ENCODE measurements at places on chromosomes 6 and 20.
A peak's percentile ranks its signal among the peaks of the same experiment; 100 is the strongest.

DNA sequence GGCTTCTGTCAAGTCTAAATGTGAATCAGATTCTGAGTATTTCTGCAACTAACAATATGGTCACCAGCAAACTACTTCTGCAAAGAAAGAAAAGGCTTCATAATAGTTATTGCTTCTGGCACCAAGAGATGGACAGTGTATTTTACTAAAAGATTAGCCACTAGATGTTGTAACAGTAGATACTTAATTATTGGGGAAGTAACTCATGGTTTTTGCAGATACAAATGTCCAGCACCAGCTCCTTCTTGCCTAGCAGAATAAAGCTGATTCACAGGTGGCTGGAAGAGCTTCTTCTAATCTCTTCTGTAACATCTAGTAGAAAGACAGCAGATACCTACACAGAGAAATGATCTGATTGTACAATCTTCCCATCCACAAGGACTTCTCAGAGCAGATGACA is 21.2 kb downstream of the ATXN1 start:
- DNase-seq: peak; percentile 28

- DNase-seq: peak; percentile 69
Measured at GRCh38 chr6:135941275-135942025, 89.9 kb downstream of the PDE7B start.

DNA sequence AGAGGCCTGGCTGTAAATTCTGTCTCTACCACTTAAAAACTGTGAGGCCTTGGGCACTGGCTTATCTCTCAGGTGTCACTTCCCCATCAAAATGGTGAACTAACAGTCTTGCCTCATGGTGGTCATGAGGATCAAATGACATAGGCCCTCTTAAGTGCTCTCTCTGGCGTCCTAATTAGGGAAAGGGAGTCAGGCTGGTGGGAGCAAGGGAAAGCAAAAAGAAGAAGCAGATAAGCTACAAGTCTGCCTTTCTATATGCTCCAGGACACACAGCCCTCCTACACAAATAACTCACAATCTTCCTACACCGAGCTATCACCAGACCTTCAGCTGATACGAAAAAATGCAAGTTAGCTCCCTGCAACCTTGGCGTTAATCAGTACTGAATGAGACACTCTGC is 19.5 kb upstream of the SLC22A16 start:
- no peak for DNase-seq

DNA sequence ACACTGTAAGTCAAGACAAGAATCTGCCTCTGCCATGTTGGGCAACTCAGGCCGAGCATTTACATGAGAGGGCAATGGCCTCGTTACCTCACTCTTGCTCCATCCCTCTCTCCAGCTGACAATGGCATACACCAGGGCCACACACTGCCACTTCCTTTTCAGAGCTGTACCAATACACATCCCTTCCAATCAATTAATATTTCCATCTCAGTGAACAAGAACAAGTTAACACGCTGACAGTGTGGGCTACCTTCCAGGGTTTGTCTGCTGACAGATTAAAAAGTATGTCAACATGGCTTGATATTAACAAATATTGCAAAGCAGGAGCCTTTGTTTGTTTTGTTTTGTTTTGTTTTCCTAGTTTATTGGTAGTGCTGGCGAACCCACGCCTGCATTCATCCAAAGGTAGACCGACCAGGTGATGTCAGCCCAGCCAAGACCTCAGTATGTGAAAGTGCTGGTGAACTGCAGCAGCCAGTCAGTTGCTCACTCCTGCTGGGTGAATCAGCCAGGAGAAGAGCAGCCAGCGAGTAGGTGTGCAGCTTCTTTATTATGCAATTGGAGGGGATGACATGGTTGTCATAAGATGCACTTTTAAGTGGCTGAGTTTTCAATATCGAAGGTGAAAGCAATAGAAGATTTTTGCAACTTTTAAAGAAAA is 487.3 kb upstream of the JARID2 start:
- no peak for DNase-seq

DNA sequence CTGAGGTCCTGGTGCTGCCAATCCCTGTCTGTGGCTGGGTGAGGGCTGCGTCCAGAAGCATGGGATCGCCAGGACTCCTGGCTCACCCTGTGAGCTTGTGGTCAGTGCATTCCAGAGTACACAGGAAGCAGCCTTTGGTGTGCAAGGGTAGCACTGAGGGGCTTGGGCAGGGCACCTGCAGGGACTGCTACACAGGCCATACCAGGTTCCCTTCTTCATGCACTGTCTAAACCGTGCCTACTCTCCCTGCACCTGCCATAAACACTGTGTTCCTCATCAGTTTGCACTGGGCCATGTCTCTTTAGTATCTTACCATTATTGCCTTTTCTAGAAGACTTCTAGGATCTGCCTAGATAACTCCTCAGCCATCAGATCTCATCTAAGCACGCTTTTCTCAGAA is 72.8 kb upstream of the NKX2-2 start:
- DNase-seq: no peak

- no peak for DNase-seq
Measured at GRCh38 chr6:36383606-36384005, 3.9 kb downstream of the ETV7 start.

- no peak for DNase-seq
Measured at GRCh38 chr6:107611094-107611810, 121.3 kb downstream of the SOBP start.

DNA sequence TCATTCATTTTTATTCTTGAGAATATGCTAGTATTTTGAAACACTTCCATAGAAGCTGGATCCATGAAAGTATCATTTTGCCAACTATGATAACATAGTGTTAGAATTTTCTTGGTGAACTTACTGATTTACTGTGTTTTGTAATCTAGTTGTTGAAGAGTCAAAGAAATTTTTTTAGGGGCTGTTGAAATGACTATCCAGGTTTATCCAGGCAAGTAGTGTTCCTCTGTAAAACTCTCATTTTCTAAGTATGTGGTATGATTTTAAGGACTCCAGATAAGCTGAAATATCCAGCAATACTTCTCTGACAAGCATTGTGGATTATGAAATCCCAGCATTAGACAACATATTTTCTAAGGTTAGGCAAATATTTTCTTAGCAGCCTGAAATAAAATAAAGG is 95.9 kb downstream of the GRIK2 start:
- no peak for DNase-seq

DNA sequence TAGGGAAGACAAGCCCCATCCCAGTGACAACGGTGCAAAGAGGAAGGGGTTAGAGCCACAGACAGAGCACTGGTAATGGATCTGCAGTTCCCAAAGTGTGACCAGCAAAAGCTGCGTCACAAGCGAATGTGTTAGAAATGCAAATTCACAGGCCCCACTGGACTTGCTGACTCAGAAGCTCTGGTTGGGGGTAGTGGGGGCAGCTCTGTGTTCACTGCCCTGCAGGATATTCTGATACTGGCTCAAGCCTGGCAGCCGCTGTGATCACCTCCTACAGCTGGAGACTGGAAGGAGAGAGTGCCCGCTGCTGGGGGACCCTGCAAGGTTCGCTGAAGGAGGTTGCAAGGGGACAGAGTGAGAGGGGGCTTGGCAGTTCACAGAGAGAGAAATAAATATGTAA is 179.7 kb upstream of the CDH4 start:
- no peak for DNase-seq

DNA sequence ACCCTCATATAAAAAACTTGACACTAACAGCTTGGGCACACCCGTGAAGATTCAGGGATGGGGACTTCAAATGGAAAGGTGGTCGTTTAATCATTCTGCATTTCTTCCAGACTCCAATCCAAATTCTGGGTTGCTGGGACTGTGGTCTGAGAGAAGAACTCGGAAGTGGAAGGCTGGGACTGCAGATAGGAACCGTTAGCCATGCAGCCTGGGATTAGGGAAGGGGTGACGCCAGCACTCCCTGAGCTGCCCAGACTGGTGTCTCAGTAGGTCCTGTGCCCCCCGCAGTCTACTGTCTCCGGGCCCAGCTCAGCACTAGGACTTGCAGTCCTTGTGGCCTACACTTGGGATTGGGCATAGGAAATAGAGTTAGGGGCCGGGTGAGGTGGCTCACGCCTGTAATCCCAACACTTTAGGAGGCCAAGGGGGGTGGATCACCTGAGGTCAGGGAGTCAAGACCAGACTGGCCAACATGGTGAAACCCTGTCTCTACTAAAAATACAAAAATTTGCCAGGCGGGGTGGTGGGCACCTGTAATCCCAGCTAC is 511 bp upstream of the CLIC1 start:
- no peak for DNase-seq

- DNase-seq: no peak
Measured at GRCh38 chr6:168130168-168130696, 51.2 kb upstream of the FRMD1 start.

DNA sequence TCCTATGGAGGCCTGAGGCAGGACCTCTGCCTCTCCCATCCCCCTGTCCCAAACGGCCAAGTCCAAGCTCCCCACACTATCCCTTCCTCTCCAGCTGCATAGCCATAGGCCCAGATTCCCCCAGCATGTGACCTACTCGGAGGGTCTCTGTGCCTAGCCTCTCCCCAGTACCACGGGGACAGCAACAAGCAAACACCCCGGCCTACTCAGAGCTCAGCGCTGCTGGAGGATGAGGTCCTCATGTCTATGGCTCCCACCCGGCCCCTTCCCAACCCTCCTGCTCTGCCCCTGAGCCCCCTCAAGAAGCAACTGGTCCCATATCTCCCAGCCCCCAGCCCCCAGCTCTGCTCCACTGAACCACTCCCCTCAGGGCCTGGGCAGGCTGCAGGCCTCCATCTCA is 24.2 kb downstream of the RNASET2 start:
- no peak for DNase-seq

DNA sequence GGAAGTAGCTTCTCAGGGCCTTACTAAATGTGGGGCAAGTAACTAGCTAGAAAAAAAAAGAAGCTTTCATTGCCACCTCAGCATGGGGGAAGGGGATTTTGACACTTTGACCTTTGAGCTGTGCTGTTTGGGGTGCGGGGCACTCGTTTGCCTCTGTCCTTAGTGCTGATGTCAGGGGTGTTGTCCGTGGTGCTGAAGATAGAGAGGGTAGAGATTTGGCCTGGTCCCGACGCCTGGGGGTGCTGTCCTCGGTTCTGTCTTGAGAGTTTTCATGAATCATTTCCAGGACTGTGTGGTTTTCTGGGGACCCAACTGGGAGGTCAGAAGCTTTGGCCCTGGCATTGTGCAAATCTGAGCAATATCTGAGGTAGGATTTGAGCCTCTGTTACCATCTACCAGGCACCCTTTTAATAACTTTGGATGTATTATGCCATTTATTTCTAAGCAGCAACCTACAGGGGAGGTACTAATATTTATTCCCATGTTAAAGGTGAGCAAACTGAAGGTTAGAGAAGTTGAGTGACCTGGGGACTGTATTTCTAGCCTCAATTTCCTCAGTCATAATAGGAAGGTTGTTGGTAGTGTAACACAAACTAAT is 78.0 kb downstream of the DLGAP4 start:
- peak; percentile 19 for DNase-seq

DNA sequence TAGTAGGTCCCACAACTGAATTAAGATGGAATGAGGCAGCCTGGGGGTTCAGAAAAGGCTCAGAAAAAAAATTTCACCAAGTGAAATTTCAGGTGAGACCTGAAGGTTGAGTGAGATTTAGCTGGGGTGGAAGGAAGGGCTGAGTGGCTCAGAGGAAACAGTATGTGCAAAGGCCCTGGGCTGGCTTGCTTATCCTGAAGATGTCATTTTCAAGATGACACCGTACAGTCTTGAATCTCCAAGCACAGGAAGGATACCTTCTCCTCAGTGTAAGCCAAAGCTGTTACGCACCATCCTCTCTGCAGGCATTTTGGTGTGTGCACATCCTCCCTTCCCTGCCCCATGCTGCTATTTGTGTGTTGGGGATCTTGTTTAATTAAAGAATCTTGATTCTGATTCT is 43.0 kb upstream of the RANBP9 start:
- DNase-seq: no peak

- DNase-seq: no peak
Measured at GRCh38 chr6:165618241-165618640, 44.8 kb downstream of the PDE10A start.

Data from AG10803 (cell line).